Fibroblast of skin of right quadriceps (primary cell): ENCODE measurements at places on chromosomes 6 and 20.
A peak's percentile ranks its signal among the peaks of the same experiment; 100 is the strongest.

- peak; percentile 80 for DNase-seq
Observed at GRCh38 chr6:100116411-100117194, 122.6 kb upstream of the MCHR2 start.

DNA sequence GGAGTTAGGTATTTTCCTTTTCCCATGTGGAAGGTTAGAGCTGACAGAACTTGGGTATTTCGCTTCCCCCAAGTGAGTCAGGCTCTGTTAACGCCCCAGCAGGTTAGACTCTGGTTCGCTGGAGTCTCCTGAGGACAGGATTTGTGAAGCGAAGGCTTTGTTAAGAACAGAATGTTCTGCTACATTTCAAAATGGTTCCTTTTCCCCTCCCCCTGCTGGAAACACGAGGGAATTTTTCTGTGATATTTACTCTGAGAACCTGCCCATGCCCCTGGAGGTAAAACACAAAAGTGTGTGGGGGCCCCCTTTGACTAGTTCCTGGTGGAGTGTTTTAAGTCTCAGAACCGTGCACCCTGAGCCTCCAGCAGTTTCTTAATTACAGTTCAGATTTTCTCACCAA, 731.4 kb upstream of the CITED2 start:
- DNase-seq, result peak; percentile 8

DNA sequence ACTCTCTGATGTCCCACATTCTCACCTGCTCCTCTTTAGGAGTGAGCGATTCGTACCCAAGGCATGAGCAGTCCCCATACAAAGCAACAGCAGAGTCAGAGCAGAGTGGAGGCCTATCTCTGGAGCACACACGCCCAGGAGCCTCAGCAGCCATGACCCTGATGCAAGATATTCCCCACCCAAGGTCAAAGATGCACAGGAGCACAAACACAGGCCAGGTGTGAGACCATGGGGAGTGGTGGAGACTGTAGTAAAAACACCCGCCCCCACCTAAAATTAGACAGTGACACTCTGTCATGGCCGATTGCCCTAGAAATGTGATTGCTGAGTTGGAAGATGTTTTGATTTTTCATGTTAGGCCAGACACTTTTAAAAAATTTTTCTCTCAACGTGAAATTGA, 21.4 kb downstream of the RRBP1 start:
- no peak for DNase-seq

- DNase-seq, result no peak
Observed at GRCh38 chr6:42429042-42429585, 22.6 kb downstream of the TRERF1 start.

GRCh38 chr6:3138341-3138740, 19.0 kb downstream of the TUBB2A start:
- peak; percentile 41 for DNase-seq

GRCh38 chr6:116335612-116336215, 35.0 kb upstream of the DSE start:
- no peak for DNase-seq

- no peak for DNase-seq
Observed at GRCh38 chr6:106426250-106426970, 65.9 kb downstream of the CRYBG1 start.

DNA sequence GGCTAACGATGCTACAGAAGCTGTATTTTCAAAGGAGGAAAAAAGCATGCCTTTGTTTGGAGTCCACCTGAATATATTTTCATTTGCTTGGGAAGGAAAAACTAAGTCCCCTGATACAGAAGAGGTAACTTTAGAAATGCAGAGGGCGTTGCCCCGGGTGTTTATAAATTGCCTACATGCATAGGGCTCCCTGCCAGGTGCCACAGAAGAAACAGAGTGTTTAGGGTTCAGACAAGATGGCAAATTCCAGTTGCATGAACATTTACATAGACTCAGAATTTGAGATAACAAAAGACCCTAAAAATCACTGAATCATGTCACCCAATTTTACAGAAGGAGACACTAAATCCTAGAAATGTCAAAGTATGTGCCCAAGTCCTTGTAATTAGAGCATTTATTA, 19.9 kb downstream of the RIN2 start:
- no peak for DNase-seq

GRCh38 chr6:53583451-53583850, 38.5 kb upstream of the GCLC start:
- no peak for DNase-seq

DNA sequence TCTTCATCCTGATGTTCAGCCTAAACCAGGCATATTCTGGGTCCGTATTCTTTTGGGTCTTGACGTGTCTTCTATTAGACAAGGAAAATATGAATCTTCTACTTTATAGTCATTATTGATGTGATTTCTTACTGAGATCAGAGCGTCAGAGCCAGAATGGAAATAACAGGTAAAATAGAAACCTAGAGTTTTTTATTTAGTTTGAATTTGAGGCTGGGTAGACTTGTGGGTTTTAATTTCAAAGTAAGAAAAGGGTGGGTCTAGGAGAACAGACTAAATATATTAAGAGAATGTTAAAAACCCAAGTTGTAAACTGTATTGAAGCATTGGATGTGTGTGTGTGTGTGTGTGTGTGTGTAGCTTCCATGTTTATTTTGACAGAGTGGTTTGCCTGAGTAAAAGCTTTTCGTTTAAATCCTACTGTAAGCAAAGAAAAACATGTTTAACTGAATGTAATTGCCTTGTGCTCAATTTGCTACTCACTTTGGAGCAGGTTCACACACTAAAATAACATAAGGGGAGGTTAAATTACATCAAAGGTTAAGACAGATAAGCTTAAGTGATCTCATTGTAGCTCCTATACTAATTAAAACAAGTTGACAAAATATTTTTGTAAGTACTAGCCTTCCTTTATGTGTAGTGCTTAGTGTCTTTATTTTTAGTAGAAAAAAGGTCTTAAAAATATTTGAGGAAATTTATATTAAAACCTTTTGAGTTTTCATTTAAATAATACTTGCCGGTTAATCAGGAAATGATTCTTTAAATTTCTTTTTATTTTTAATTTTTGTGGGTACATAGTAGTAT, 17.4 kb downstream of the HECA start:
- DNase-seq, result no peak

DNA sequence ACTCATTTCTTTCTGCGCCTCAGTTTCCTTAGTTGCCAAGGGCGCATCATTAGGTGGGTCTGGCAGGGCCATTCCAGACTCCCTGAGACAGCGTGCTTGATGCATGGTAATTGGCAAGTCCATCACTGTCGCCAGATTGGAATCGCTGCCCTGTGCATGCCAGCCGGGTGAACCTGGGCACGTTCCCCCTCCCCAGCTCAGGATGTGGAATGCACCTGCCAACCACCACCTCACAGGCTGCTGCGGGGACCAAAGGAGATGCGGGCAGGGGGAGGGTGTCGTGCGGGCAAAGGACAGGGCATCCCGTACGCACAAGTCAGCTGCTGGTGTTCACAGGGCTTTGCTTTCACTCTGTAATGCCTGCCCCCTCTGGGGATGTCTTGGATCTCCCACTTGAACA, 36.4 kb upstream of the PMEPA1 start:
- DNase-seq, result no peak

DNA sequence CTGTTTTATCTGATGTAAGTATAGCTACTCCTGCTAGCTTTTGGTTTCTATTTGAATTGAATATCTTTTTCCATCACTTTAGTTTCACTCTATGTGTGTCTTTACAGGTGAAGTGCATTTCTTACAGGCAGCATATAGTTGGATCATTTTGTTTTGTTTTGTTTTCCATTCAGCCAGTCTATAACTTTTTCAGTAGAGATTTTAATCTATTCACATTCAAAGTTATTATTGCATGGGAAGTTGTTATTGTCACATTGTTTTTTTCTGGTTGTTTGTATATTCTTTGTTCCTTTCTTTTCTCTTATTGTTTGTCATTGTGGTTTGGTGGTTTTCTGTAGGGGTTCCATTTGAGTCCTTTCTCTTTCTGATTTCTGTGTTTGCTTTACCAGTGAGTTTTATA, 151.2 kb downstream of the PDE10A start:
- DNase-seq, result no peak

- DNase-seq, result no peak
Observed at GRCh38 chr6:113289166-113289565, 568.0 kb upstream of the MARCKS start.

GRCh38 chr20:49948178-49948577, 12.0 kb downstream of the RNF114 start:
- no peak for DNase-seq

GRCh38 chr6:5522147-5522546, 260.8 kb downstream of the FARS2 start:
- DNase-seq, result no peak

- no peak for DNase-seq
Observed at GRCh38 chr20:61119273-61119672, 132.8 kb upstream of the CDH4 start.

- DNase-seq, result peak; percentile 72
Observed at GRCh38 chr6:149127212-149127611, 190.3 kb upstream of the TAB2 start.

GRCh38 chr6:31351401-31352309, 5.3 kb downstream of the HLA-B start:
- DNase-seq, result no peak

DNA sequence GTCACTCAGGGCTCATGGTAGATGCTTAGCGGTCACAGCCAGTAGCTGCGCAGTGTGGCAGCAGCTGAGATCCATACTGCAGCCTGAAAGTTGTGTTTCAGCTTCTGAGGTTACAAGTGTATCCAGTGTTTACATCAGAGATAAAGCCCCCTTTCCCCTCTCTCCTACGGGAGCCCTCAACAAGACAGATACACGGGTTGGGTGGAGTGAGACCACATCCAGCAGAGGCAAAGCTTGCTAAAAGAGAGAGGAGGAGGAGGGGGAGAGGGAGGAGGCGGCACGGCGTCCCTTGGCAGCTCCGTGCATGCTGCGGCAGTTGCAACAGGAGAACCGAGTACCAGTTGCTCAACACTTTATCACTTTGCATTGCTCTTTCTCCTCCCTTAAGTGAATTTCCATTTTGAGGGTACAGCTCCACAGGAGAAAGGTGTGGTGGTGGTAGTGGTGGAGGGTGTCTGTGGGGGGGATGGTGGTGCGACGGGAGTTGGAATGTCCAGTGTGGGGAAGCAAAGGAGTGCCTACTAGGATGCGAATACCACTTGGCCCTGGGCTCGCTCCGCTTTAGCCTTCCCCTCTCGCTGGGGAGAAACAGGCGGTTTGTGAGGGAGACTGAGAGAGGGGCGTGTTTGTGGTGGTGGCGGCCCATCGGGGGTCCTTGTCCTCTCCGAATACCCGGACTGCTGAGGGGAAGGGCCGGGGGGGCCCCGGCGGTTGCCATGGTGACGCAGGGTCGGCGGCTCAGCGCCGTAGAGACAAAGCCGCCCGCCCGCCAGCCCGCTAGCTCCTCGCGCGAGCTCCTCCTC, 405 bp upstream of the RNF182 start:
- peak; percentile 56 for DNase-seq

DNA sequence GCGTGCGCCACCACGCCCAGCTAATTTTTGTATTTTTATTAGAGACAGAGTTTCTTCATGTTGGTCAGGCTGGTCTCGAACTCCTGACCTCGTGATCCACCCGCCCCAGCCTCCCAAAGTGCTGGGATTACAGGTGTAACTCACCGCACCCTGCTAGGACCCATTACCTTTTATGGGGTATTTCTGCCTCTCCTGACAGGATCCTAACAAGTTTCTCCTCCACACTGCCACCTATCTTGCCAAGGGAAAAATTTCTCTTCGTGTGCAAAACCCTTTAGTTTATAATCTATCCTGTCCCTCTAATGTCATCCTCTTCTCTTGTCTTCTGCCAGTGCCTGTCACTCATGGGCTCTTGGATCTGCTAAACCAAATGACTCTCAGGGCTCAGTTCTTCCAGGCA, 1.9 kb downstream of the STMND1 start:
- DNase-seq, result no peak

- peak; percentile 84 for DNase-seq
Observed at GRCh38 chr6:116406678-116407345, 36.1 kb downstream of the DSE start.

GRCh38 chr6:28011722-28012121, 54.7 kb downstream of the OR2B6 start:
- no peak for DNase-seq

DNA sequence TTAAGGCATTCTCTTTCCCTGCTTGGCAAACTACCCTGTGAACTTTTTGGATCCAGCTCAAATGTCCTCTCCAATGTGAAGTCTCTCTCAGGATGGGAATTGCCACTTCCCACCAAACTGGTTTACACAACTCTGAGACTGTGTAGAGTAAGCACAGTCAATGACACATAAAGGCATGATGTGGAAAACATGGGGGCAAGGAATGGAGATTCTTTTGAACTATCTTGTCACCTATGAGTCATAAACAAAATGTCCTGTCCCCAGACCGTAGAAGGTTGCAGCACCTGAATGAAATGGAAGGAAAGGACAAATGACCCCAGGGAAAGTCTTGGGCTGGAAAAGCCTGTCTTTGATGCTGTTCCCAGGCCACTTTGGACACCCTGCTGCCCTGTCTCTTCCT, 11.0 kb upstream of the KIF13A start:
- no peak for DNase-seq

DNA sequence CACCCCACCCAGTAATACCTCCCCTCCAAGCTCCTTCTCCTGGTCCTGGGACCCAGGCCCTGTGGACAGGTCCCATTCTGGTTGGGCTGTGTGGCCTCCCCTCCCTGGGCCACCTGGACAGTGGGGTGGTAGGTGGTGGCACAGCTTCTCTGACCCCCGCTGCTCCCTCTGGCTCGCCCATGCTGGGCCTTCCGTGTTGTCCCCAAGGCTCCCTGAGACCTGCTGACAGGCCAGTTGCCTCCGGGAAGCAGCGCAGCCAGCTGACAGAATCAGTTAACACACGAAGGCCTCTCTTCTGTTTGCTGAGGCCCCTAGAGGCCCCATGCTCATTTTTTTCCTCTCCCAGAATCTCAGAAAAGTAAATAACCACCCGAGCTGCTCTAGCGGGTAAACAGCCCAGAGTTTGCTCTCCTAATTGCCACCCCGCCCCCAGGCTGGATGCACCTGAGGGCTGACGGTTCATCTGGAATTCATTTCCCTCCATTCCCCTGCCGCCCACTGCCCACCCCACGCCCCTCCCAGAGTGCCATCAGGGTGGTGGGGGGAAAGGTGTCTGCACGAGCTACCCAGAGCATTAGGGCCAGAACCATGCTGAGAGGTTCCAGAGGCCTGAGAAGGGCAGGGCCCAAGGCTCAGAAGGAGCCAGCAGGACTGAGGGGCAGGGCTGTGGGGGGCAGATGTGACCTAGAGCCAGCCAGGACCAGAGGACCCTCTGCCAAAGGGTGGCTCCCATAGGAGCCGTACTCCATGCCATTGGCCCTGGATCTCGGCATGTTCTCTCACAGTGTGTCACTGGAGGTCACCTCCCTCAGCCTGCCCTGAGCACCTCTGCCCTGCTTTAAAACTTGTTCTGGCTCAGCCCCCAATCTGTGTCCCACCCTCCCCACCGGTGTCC, 157.5 kb downstream of the GRM4 start:
- no peak for DNase-seq

- no peak for DNase-seq
Observed at GRCh38 chr6:137044366-137045221, at the start of gene IL20RA. Gene IL20RA, minus strand, starts transcription at chr6:137044965. Its CDS starts 237 bp downstream, at chr6:137044728.

- DNase-seq, result no peak
Observed at GRCh38 chr6:157806856-157807215, 16.2 kb upstream of the SNX9 start.

GRCh38 chr6:170047823-170048222, 243.1 kb downstream of the DLL1 start:
- DNase-seq, result no peak

GRCh38 chr20:56723331-56723730, 94.2 kb downstream of the TFAP2C start:
- DNase-seq, result no peak

- DNase-seq, result no peak
Observed at GRCh38 chr6:144416773-144417172, 131.6 kb downstream of the UTRN start.

- DNase-seq, result no peak
Observed at GRCh38 chr20:20095114-20095872, 43.0 kb downstream of the CFAP61 start.
